ENCODE measurements at places on chromosomes 2 and 18. TPM values are rescaled to one million over a fixed set of nuclear protein-coding genes. Genes with fewer than 3 reads are reported as not detected.
A peak's percentile ranks its signal among the peaks of the same experiment; 100 is the strongest.

CCBE1 gene
- total RNA-seq: not detected

PER2 gene
- total RNA-seq: 4.2 TPM

GALNT14 gene
- 21.8 TPM for total RNA-seq

KLHL41 gene
- total RNA-seq: not detected

BUB1 gene
- 69.2 TPM for total RNA-seq

GAL3ST2 gene
- not detected for total RNA-seq

FHOD3 gene
- 23.1 TPM for total RNA-seq

CTAGE1 gene
- not detected for total RNA-seq

- DNase-seq: no peak
These were observed 104.3 kb upstream of the GRB14 start for GRCh38 chr2:164725542-164725941.

DNA sequence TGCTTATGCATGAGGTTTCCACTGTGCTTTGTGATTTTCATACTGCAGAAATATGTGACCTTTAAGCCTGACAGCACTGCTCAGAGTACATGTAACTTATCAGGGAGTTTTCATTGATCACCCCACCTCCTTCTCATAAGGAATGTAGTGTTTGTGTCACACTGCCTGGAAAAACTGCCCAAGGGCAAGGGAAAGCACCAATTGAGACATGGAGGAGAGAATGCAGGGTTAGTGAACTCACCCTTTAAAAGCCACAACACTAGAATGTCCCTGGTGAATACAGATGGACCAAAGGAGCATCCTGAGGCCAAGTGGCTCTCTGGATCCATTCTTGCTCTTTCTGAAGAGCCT lies 147.2 kb upstream of the SPATS2L start:
- DNase-seq: no peak

- DNase-seq: no peak
These were observed 417.5 kb upstream of the MYT1L start for GRCh38 chr2:2748399-2749205.

GRCh38 chr2:112926707-112927106 lies 15.7 kb downstream of the IL37 start:
- DNase-seq: no peak

DNA sequence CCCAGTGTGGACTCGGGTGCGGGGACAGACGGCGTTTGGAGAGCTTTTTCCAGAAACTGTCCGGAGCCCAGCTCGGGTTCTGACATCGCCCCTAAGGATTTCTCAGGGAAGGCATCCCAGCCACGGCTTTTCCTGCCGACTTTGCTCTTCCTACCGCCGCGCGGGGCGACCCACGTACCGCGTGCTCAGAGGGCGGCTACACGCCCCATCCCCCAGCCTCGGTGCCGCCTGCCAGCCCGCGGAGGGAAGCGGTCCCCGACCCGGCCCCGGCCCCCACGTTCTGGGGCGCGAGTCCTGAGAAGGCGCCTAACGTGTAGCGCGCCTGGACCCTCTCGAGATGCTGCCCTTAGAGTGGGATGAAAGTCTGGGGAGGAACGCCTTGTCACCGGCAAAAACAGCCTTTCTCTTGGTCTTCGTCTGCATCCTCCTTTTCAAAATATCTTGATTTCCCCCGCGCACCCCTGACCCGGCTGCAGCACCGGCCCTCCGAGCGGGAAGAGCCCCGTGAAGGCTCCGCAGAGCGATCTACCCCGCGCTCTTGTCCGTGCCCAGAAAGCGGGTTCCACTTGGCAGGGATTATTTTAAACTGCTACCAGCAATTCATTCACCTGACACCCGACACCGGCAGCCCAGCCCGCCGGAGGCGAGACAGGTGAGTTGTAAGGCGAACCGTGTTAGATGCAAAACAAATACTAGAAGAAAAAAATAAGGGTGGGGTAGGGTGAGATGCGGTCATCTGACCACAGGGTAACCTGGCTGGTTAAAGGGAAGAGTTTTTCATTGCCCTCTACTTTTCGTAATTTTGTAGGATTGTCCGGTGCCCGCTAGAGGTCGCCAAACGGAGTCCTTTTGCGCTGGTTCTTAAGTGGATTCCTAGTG lies 812 bp upstream of the KCNG3 start:
- DNase-seq: peak; percentile 78

DNA sequence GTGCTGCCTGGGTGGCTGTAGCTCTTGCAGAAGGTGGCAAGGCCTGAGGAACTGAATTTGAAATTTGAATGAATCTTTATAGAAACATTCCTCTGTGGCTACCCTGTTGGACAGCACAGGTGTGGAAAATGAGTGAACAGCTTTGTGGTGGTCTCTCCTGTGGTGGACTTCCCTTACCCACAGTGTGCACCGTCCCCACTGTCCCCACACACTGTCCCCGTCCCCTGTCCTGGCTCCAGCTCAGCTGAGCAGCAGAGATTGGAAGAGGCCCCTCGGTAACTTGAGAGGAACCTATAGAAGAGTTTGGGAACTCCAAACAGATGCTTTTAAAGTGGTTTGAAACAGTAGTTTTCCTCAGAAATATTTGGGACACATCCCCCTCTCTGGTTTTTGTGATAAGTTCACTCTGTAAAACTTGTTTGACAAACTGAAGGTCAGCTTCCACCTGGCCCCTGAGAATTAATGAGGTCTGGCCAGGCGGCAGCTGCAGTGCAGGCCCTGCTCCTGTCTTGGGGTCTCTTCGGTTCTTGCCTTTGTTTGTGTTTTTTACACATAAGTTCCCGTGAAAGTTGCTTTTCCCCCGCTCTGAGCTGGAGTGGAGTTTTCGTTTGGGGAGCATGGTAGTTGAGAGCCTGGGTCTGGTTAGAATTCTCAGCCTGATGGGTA lies 63.2 kb downstream of the ASAP2 start:
- no peak for DNase-seq

- no peak for DNase-seq
These were observed 33.3 kb downstream of the RBMS1 start for GRCh38 chr2:160460333-160460731.

- no peak for DNase-seq
These were observed 128.0 kb downstream of the EPHA4 start for GRCh38 chr2:221444106-221444505.

DNA sequence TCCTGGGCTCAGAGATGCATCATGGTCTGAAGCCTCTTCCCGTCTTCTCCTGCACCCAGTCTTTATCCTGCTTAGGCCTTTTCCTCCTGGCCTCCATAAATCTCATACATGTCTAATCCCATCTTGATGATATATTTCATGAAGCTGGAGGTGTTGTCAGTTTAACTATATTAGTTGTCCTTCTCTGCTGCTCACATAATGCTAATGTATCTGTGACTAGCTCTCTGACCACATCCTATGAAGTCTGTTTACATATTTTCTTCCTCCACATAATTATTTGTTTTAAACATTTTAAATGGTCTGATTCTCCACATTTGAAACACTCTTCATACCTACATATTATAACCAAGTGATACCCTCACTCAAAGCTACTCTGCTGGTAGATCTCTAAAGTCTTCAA lies 315.2 kb upstream of the RND3 start:
- DNase-seq: no peak

- no peak for DNase-seq
These were observed 10.7 kb upstream of the TWSG1 start for GRCh38 chr18:9323750-9324445.

- no peak for DNase-seq
These were observed 89.7 kb upstream of the GCFC2 start for GRCh38 chr2:75800456-75800855.

- no peak for DNase-seq
These were observed 55.3 kb upstream of the TMEM163 start for GRCh38 chr2:134773759-134774742.

- no peak for DNase-seq
These were observed 131.0 kb downstream of the ZAP70 start for GRCh38 chr2:97844311-97844859.
